ENCODE measurements at places on chromosomes 12 and 14.

- no peak for DNase-seq
These were observed 250.4 kb downstream of the SOX5 start for GRCh38 chr12:23699031-23699430.

DNA sequence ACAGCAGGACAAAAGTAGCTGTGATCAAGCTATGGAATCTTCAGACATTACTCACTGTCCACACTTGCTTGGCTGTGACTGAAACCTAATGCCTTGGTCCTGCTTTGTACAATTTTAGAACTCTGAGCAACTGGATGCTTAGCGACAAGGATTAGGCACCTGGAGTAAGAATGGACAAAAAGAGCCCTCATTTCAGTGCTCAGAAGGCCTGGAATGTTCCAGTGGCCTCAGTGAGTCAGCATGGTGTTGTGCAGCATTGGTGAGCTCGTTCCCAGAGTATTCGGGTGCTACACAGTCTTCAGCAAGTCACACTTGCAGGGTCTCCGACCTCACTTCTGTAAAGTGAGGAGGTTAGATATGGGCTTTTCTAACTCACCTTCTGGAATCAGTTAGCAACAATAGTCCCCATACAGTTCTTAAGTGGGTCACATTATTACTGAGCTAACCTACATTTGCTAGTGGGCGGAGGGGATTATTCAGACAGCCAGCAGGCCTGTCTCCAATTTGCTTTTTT lies 108.0 kb upstream of the MDM1 start:
- no peak for DNase-seq

- no peak for DNase-seq
These were observed 157.6 kb downstream of the AACS start for GRCh38 chr12:125222876-125223275.

DNA sequence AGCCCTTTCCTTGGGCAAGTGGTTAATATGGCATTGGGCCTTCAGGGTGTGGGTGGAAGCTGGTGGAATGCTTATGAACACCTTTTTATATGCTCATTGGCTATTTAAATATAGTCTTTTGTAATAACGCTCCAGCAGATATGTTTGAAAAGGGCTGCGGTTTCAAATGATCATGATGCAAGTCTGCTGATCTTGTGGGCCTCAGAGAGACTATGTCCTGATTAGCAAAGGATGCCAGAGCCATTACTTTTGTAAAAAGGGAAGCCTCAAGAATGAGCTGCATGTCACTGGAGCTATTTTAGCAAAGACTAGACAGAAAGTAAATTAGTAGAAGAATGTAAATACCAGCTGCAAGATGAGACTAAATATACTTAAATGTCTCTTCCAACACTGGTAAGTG lies 200.5 kb downstream of the GXYLT1 start:
- peak; percentile 17 for DNase-seq

All from AG09309 (cell line).